ENCODE measurements at places on chromosomes 16 and 17. TPM values are rescaled to one million over a fixed set of nuclear protein-coding genes. Genes with fewer than 3 reads are reported as not detected.

- peaks cover 5% of the 10 kb centered on the region for H3K4me1 ChIP-seq
- peaks cover 18% of the 10 kb centered on the region for H3K27me3 ChIP-seq
- H3K4me3 ChIP-seq = no peak overlapping the region
Observed at GRCh38 chr17:73393962-73394361, 82.2 kb upstream of the CDC42EP4 start.

GRCh38 chr17:10271106-10271562 lies 72.7 kb upstream of the GAS7 start:
- no peak overlapping the region for H3K4me3 ChIP-seq
- H3K4me1 ChIP-seq = no peaks in the 10 kb centered on the region
- no peak for DNase-seq
- H3K27ac ChIP-seq = no peak overlapping the region

FBXO39 gene
- 0.59 TPM for total RNA-seq

DNA sequence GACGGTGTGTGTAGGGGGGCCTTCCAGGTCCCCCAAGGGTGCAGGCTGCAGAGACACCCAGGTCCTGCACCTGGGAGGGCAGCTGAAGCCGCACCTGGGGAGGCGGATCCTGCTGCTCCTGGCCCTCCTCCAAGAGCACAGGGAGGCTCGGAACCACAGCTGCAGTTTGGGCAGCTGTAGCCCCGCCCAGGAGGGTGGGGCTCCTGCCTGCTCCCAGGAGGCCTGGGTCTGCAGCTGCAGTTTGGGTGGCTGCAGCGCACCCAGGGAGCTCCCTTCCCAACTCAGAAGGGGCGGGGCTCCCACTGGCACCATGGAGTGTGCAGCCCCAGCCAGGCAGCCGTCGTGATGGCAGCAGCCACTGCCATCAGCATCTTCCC lies 69.4 kb upstream of the NKD1 start:
- H3K4me3 ChIP-seq = no peak overlapping the region
- H3K27me3 ChIP-seq = no peaks in the 10 kb centered on the region
- no peaks in the 10 kb centered on the region for H3K4me1 ChIP-seq
- H3K36me3 ChIP-seq = no peaks in the 10 kb centered on the region
- no peak overlapping the region for H3K27ac ChIP-seq

- no peaks in the 10 kb centered on the region for H3K36me3 ChIP-seq
- no peaks in the 10 kb centered on the region for H3K4me1 ChIP-seq
- H3K27me3 ChIP-seq = no peaks in the 10 kb centered on the region
- no peak overlapping the region for H3K27ac ChIP-seq
Observed at GRCh38 chr16:12255919-12256665, 279.6 kb downstream of the SNX29 start.

VWA3A gene
- total RNA-seq = under 0.01 TPM

GRCh38 chr16:49734331-49734730 lies 121.6 kb downstream of the ZNF423 start:
- no peak overlapping the region for H3K4me3 ChIP-seq
- no peaks in the 10 kb centered on the region for H3K36me3 ChIP-seq
- no peak for DNase-seq
- H3K4me1 ChIP-seq = no peaks in the 10 kb centered on the region

Data from osteoblast (primary cell).